ENCODE measurements at places on chromosomes 3 and 15. TPM values are rescaled to one million over a fixed set of nuclear protein-coding genes. Genes with fewer than 3 reads are reported as not detected.

The SPATA12 gene
- not detected for total RNA-seq

The TMEM108 gene
- total RNA-seq = 2.4 TPM

The EPHB1 gene
- 1.3 TPM for total RNA-seq

The KBTBD13 gene
- total RNA-seq = 5.2 TPM

The ACSBG1 gene
- 0.25 TPM for total RNA-seq

The SLC9C1 gene
- total RNA-seq = 1.3 TPM

The TNFSF10 gene
- 12.6 TPM for total RNA-seq

The NAA80 gene
- total RNA-seq = 5.3 TPM

- no peak for DNase-seq
Observed at GRCh38 chr15:82846621-82847020, 37.2 kb downstream of the WHAMM start.

DNA sequence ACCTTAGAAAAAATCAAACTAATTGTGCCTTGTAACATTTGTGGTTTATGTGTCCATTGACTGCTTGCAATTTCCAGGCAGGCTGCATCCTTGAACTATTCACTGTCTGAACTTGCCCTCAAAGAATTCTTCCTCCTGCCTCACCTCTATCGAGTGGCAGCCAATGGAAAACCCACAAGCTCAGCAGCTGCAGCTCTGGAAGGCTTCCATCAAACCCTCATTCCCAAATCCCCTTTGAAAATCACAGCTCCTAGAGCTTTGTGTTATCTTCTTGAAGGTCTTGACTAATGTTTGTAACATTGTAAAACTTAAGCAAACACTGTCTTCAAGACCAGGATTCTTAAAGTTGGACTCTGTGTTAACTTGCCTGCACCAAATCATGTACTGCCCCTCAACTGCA is 81.1 kb downstream of the FILIP1L start:
- no peak for DNase-seq

DNA sequence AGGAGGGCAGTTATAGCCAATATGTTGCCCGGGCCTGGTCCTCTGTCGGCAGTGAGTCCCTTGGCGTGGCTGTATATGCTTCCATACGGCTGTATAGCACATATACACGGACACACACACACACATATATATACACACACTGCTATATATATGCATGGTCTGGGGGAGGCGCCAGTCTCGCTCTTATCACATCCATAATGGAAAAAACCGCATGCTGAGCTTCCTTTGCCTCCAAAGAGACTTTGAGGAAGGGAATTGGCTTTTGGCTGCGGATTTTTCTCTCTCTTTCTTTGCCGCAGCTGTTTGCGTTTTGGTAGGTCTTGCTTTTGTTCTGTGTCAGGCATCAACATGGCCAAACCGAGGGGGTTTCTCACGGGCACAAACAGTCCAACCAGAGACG is 11.3 kb upstream of the TMEM115 start:
- DNase-seq = no peak

DNA sequence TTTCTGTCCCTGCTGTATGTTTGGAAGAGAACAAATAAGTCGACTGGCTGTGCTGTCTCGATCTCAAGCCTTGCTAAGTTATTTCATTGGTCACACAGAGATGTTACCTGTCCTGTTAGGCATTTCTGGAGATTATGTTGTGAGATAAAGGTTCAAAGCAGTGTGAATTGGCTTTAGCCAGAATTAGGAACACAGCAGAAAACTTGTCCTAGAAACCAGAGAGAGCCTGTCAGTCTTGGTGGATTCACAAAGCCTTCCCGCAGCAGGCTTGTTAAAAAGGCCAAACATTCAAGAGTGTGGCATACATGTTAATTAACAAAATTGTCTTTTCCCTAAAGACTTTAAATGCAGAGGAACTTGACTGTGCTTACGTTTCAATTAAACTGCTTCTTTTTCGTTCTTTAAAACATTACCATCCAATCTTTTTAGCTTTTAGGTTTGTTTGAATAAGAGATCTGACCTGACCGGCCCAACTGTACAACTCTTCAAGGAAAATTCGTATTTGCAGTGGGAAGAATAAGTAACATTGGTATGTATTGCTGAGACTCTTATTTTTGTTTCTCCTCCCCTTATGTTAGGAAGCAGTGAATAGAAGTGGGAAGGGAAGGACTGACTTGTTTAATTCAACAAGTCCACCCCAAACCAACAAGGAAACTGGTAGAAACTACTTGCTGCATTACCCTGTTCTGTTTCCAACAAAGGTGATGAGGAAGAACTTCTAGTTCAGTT is 25.2 kb downstream of the ABHD2 start:
- no peak for DNase-seq

GRCh38 chr3:196238612-196239560 is 22.6 kb downstream of the SLC51A start:
- no peak for DNase-seq

DNA sequence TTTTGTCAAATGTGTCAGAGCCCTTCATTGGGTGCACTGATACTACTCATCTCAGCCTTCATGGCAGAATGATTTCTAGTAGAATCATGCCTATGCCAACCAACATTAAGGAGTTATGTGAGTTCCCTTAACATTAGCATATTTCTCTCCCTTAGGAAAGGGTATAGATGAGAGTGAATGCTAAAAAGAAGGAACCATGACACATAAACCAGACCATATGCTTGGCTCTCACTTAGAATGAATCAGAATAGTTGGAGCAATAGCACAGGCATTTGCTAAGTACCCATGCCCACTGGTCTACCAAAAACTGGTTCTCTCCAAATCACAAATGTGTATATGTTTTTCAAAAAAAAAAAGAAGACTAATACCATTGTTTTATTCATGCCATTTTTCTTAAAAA is 51.1 kb downstream of the STRIT1 start:
- no peak for DNase-seq

DNA sequence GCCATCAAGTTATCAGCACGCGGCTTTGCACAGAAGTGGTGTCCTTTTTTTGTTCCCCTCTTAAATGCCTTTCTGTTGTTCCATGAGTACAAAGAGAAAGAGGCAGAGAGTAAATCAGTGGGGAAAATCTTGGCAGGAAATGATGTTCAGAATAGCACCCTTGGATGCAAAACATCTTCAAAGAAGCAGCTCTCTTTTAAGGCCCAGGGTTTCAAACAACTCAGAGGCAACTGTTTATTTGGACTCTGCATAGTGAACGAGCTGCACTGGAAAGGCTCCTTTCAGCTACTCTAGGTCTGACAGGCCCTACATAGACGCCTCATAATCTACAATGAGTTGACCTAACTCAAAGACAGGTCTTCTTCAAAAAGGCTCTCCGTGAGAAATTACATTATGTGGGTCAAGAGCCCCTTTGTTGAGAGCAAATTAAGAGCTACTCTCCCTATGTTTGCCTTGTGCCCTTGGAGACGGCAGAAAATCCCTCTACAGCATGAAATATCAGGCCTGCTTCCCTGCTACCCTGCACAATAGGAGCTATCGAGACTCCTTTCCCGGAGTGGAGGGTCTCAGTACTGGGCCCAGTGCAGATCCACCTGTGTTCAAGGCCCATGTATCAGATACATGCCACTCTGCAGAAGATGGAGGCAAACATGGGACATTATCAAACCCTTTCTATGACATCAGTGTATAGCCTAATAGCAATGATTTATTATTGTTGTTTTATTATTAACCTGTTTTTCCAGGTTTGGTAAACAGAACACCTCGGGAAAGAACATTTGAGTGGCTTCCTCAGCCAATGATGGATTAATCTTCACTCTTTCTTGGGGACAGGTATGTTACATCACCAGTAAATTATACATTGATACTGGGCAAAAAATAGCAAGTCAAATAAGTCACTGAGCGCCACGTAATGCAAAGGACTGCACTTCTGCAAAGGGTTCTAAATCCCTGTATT is 53.1 kb downstream of the HEG1 start:
- no peak for DNase-seq

GRCh38 chr3:14524920-14525660 is 15.1 kb downstream of the GRIP2 start:
- no peak for DNase-seq

DNA sequence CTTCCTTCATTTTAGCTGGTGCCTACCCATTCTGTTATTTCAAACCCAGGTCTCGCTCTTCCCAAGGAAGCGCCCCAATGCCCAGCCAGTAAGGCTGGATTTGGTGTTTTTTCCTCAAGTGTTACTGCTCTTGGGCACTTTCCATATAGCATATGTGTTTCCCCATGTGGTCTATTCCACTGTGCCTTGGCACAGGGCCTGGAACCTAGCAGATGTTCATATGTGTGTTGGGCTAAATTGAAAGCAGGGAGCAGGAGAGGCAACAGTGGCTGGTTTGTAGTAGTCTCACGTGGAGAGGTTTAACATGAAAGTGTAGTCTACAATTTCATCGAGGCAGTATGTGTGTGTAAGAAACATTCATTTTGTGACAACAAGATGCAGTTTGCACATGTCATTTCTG is 48.2 kb upstream of the TEX264 start:
- peak; percentile 23 for DNase-seq

GRCh38 chr15:25345943-25346342 is 92.9 kb downstream of the UBE3A start:
- DNase-seq = peak; percentile 63

DNA sequence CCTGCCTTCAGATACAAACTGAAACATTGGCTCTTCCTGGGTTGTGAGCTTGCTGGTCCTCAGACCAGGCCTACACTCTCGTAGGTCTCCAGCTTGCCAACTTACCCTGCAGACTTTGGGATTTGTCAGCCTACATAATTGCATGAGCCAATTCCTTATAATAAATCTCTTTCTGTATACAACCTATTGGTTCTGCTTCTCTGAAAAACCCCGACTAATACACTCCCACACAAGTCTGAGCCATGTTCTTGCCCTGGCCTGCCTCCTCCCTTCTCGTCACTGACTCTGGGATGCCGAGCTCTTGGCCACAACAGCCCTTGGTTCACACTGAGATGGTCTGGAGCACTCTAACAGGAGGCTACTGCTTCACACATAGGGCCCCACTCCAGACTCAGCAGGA is 9.5 kb downstream of the CYP19A1 start:
- DNase-seq = no peak

- no peak for DNase-seq
Observed at GRCh38 chr3:100361897-100362296, 27.3 kb downstream of the NIT2 start.

GRCh38 chr3:195110647-195111318 is 160.2 kb downstream of the XXYLT1 start:
- peak; percentile 62 for DNase-seq

- DNase-seq = no peak
Observed at GRCh38 chr3:64318668-64319271, 93.5 kb upstream of the PRICKLE2 start.

DNA sequence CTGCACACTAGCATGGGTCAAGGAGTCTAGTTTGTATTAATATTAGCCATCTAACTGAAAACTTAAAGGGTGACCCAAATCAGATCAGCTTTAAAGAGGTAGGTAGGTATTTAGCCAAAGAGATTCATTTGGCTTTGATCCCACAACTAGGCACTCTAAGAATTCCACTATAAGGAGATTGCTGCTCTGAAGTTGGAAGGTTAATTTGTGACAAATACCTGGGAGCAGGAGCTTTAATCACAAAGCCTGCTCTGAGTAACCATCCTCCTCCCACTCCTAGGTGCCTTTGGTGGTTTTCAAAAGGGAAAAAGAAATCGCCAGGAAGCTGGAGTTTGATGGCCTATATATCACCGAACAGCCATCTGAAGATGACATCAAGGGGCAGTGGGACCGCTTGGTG is 120.3 kb upstream of the CHRM5 start:
- no peak for DNase-seq

GRCh38 chr15:75985971-75986370 is 26.3 kb downstream of the NRG4 start:
- DNase-seq = no peak

DNA sequence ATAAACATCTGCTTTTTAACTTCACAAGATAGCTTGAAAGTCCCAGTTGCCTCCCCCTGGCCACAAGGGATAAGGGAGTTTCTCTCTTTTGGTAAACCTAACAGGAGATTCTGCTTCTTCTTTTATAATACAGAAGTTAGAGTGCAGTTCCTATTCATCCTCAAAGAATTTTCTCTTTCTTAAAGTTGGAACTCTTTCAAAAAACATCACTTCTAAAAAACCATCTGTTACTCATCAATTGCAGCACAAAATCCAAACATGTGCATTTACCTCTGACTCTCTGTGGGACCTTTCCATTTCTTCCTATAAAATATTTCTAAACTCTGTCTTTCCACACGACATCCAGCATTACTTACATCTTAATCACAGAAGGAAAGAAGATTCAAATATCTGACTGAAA is 5.1 kb downstream of the DPH6 start:
- DNase-seq = no peak

DNA sequence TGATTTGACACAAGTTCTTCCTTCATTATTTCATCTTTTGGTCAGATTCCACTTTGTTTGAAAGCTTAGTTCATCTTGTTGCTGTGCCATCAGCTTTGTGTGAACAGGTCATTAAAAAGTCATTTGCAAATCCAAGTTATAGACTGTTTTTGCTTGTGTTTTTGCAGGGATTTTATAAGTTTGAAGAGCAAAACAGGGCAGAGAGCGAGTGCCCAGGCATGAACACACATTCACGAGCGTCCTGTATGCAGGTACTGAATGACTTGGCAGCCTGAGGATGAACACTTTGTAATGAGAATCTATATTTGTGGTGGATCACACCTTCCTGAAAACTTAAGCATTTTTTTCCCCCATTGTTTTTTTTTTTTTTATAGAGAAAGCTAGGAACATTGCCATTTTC is 60.6 kb upstream of the SAMMSON start:
- no peak for DNase-seq

- no peak for DNase-seq
Observed at GRCh38 chr15:74007820-74008371, 13.4 kb downstream of the PML start.

DNA sequence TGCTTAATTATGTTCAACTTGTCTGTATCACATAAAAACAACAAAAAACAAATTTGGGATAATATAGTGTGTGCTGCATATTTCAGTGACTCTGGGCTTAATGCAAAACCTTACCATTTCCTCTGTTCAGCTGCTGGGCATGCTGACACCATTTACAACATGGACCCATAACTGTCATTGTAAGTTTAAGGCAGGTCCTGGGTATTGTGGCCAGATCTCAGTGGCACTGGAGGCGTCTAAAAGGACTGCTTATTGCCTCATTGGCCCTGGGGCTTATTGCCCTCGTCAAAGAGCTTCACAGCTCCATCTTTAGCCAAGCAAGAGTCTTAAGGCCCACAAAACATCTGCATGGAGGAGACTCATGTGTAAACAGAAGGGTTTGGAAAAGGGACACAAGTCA is 390.2 kb downstream of the NR2F2 start:
- DNase-seq = no peak

DNA sequence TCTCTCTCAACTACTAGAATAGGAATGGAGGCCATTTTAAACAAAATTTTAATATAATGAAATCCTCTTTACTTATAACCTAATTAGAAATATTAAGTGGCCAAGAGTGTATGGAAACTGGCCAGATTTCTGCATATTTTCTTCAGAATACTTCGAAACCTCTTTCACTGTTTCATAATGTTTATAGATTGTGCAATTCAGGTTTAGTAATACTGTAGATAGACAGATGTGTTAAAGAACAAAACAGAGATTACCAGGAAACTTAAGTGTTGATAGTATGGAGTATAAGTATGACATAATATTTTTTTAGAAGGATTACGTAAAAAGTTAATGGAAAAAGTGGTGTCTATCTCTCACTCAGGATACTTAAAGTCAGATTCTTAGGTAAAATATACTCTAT is 4.7 kb downstream of the ABHD5 start:
- no peak for DNase-seq

Measured in left ventricle myocardium inferior (tissue), 1 donor.